Memory B cell (primary cell): ENCODE measurements at places on chromosomes 11 and 22.

DNA sequence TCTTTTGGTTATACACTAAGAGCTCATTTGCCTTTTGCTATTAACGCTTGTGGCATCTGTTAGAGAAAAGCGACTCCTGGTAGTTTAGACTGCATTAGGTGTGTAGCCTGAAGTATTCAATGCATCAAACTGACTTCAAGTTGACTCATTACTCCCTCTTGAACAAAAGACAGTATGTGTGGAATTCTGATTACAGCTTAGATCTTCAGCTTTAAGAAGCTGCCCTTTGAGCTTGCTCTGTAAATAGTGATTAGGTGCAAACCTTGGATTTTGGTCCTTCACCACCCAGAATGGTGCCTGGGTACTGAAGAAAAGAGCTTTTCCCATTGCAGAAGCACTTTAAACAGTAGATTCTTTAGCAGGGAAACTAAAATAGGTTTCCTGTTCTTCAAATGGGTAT, 62.1 kb downstream of the FAT3 start:
- DNase-seq = no peak

GRCh38 chr11:17537261-17537660, 7.0 kb downstream of the USH1C start:
- DNase-seq = no peak

GRCh38 chr11:69419662-69420395, 61.6 kb upstream of the LINC01488 start:
- no peak for DNase-seq

DNA sequence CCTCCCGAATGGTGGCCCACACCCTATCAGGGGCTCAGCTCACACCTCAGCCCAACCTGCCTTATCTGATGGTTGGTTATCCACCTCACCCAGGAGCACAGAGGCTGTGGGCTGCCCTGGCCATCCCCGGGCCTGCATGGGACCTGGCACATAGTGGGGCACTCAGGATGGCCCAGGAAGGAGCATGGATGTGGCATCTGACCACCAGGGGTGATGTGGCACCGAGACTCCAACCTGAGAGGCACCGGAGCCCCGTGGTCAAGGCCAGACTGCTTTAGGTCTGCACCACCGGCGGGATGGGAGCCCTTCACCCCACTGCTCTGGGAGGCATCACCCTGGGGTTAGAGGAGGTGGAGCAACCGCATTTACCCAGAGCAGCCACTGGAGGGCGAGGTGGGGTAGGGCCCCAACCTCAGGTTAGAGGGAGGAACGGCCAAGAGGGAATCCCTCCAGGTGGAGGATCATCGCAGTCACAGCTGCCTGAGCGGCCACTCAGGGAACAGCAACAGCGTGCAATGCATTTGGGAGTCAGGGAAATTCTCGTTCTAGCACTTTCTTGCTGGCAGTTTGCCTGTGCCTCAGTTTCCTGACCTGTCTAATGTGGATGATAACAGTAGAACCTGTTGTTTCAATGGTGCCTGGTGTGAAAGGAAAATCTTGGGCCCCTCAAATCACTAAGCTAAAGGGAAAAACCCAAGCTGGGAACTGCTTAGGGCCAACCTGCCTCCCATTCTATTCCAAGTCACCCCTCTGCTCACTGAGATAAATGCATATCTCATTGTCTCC, 52.9 kb upstream of the CARS1 start:
- DNase-seq = no peak

DNA sequence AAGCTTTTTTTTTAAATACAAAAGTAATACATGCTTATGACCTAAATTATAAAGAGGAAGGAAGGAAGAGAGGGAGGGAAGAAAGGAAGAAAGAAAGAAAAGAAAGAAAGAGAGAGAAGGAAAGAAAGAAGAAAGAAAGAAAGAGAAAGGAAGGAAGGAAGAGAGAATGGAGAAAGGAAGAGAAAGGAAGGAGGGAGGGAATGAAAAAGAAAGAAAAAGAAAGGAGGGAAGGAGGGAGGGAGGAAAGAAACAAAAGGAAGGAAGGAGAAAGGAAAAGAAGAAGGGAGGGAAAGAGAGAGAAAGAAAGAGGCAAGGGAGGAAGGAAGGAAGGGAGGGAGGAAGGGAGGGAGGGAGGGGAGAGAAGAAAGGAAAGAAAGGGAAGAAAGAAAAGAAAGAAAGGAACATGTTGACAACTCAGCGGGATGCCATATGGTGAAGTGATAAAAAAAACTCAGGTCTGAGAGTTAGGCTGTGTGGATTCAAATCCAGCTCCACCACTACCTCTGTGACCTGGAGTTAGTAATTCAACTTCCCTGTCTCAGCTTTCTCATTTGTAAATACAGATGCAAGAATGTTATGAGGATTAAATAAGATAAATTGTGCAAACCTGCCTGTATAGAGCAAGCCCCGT, 9.6 kb upstream of the EED start:
- DNase-seq = no peak

DNA sequence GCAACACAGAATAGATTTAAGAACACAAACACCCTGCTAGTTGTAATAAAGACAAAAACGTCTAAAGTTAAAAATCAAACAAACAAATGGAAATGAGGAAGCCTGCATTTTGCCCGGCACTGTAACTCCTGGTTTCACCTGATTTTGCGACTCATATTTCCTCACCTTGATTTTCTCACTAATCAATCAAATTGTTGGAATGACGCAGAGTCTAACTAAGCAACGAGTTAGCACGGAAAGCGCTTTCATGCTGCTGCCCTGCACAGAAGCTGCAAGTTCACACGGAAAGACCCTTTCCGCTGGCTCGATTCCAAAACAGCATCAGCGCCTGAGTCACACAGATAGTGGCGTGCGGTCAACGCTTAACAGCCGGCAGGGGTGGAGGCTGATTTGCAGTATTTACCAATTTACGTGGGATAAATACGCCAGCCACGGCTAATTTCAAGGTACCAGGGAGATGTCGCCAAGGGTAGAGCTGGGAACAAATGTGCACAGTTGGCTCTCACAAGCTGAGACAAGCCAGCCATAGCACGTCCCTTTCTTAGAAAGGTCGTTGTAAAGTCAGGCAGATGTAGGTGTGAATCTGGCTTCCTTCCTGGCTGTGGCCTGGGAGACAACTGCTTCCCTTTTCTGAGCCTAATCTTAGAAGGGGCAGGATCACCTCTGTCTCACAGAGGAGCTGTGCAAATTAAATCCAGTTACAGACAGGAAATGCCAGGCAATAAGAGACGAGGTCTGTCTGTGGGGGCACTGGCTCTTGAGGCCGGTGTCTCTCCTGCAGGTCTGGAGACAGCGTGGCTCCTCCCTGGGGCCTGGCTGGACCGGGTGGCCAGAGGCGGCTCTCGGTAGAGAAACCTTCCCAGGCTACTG, 76.9 kb upstream of the TTLL12 start:
- peak; percentile 28 for DNase-seq

GRCh38 chr11:93719310-93719709, 22.0 kb downstream of the TAF1D start:
- DNase-seq = no peak

DNA sequence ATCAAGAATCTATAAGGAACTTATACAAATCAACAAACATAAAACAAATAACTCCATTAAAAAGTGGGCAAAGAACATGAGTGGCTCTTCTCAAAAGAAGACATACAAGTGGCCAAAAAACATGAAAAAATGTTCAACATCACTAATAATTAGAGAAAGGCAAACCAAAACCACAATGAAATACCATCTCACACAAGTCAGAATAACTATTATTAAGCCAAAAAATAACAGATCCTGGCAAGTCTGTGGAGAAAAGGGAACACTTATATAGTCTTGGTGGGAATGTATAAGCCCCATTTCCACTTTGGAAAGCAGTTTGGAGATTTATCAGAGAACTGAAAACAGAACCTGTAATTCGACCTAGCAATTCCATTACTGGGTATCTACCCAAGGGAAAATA, 921.0 kb downstream of the KCNA4 start:
- DNase-seq = no peak

- peak; percentile 46 for DNase-seq
These were observed 2.9 kb upstream of the HTATIP2 start for GRCh38 chr11:20360650-20361049.

- DNase-seq = no peak
These were observed 64.4 kb downstream of the CD82 start for GRCh38 chr11:44629732-44630345.

- DNase-seq = no peak
These were observed 772 bp downstream of the C22orf15 start for GRCh38 chr22:23763579-23763945.

GRCh38 chr11:114059984-114060391, 477 bp downstream of the ZBTB16 start:
- DNase-seq = no peak

DNA sequence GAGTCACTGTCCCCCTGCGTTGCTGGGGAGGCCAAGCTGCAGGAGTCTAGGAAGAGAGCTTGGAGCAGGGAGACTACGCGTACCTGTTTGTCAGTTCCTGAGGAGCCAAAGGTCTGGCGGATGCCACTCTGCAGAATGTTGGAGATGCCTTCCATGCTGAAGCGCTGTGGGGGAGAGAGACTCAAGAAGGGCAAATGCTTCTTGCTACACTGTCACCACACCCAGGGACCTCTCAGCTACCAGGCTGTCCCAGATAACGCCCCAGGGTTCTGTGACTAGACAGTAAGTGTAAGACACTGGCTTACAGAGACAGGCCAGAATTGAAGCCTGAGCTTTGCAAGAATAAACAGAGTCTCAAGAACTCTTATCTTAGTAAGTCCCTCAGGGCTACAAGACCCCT, 42.0 kb downstream of the FEZ1 start:
- DNase-seq = no peak

DNA sequence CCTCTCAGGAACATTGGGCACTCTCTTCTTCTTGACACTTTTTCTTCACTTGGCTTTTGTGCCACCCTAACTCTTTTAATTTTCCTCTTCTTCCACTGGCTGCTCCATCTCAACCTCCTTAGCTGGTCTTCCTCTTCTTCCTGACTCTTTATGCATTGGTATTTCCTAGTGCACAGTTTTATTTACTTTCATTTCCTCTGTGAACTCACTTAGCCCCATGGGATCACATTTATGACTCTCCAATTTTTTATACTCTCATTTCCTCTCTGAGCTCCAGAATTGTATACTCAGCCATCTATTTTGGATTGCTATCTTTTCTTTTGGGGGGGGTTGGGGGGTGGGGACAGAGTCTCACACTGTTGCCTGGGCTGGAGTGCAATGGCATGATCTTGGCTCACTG, 38.5 kb upstream of the LARGE1 start:
- no peak for DNase-seq

DNA sequence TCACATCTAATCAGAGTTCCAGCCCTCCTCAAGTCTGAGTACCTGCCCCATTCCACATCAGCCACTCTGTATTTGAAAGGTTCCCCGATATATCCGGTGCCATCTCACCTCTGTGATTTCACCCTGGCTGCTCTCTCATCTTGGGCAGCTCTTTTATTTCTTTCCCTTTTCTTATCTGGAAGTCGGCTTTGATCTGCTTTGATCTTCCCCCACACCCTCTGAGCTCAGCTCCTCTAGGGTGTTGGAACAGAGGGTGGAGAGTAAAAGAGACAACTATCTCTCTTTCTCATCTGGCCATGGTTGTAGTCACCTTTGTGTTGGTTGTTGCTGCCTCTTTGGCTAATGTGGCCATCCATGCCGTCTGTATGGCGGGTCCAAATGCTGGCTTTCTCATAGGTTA, 108.3 kb downstream of the ENTHD1 start:
- DNase-seq = no peak

- DNase-seq = no peak
These were observed 48.5 kb upstream of the PPP2R1B start for GRCh38 chr11:111814557-111815320.

- DNase-seq = peak; percentile 27
These were observed 41.5 kb upstream of the CYP2D6 start for GRCh38 chr22:42171946-42172719.

DNA sequence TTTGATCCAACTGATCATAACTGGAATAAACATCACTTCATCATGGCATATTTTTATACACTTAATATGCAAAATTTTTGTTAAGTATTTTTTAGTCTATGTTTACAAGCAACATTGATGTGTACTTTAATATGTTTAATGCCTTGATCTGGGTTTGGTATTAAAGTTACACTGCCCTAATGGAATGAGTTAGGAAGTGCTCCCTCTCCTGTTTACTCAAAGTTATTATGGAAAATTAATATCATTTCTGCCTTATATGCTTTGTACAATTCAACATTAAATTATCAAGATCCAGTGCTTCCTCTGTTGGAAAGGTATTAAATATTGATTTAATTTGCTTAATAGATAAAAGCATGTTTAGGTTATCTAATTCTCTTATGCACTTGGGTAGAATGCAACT, 927.3 kb upstream of the RAG2 start:
- no peak for DNase-seq

- DNase-seq = no peak
These were observed 107.0 kb downstream of the MYO18B start for GRCh38 chr22:25848954-25849353.

GRCh38 chr22:39317084-39317774, 2.2 kb downstream of the RPL3 start:
- no peak for DNase-seq

GRCh38 chr11:47466201-47466600, 17.3 kb upstream of the RAPSN start:
- no peak for DNase-seq

DNA sequence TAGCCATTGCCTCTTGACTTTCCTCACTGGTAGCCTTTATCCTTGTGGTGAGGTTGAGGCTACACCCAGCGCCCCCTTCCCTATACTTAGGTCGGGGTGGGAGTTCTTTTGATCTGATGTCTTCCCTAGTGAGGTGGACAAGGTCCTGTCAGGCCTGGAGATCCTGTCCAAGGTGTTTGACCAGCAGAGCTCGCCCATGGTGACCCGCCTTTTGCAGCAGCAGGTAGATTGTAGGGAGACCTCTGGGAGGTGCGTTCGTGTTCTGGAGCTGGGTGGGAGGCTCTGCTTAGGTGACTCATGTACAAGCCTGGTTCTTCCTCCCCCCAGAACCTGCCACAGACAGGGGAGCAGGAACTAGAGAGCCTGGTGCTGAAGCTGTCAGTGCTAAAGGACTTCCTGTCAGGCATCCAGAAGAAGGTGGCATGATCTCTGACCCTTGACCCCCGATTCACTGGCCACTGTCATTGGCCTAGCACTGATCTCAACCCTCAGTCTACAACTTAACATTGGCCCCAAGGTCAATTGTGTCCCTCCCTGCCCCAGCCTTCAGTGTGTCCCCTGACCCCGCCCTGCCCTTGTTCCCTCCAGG, 4.9 kb downstream of the INPPL1 start:
- no peak for DNase-seq

GRCh38 chr11:1083621-1084551, 9.2 kb downstream of the MUC2 start:
- DNase-seq = no peak

DNA sequence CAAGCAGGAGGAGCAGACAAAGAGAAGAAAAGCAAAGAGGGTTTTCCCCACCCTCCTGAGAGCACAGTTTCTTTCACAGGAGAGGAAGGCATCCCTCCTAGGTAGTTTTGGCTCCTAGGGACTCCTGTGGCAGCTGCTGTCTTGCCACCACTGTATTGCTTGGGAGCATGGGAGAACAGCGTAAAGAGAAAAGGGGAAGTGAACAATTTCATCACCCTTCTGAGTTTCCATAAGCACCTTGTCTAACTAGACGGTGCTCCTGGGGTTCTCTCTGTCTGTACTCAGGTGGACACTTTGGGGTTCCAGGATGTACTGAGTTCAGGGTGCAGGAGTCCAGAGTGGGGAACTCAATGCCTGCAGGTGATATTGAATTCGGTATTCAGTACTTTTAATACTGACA, 1430.5 kb downstream of the TBC1D22A start:
- DNase-seq = no peak
